ENCODE measurements at places on chromosomes 6 and 20.

- DNase-seq, result no peak
Measured at GRCh38 chr6:77876300-77876699, 223.5 kb downstream of the MEI4 start.

- peak; percentile 5 for DNase-seq
Measured at GRCh38 chr6:34056305-34057108, 89.4 kb downstream of the GRM4 start.

DNA sequence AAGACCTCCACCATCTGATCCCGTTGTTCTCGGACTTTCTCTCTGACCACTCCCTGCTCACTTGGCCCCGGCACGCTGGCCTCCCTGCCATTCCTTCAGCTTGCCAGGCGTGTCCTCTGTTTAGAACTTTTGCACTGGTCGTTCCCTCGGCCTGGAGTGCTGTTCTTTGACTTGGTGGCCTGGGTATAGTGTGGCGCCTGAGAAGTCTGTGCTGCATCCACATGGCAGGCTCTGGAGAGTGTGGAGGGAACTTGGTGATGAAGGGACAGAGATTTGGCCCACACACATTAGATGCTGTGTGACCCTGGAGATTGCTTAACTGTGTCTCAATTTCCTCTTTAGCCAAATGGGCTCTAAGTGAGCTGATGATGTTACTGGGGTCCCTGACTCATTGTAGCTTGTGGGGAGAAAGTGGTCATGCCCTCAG, 13.0 kb upstream of the TGM2 start:
- no peak for DNase-seq

DNA sequence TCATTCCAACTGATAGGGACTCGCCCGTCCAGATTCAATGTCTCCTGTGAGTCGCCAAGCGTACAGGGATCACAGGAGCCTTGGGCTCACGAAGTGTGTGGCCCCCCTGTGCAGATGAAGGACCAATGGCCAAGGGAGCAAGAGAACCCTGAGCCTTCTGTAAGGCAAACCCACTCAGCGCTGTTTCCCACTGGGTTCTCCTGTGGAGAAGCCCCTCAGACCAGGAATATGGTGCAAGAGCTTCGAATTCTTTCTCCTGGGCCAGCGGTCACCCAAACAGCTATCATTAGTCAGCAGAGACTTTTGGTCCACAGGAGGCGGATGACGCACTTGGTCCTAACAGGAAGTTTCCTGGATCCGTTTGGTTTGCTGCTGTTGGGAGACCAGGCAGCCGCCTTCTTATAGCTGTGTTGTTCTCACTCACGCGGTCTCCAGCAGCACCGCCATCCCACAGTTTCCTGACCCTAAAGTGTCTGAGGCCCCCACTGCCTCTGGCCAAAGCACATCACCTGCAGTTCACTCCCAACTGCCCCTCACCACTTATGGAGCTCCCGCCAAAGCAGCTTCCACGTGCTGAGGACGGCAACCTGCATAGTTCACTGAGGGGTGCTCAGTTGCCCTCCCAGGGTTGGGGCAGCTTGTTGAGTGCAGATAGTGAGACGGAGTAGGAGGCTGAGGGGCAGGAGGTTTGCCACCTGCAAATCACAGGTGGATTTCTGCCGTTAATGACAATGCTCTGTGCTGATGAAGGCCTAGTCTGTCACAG, 268.6 kb downstream of the ERMARD start:
- DNase-seq, result no peak

GRCh38 chr6:136228814-136229213, 21.3 kb downstream of the MTFR2 start:
- no peak for DNase-seq
